H7 (cell line): ENCODE measurements at places on chromosomes 3 and 15. TPM values are rescaled to one million over a fixed set of nuclear protein-coding genes. Genes with fewer than 3 reads are reported as not detected.

DNA sequence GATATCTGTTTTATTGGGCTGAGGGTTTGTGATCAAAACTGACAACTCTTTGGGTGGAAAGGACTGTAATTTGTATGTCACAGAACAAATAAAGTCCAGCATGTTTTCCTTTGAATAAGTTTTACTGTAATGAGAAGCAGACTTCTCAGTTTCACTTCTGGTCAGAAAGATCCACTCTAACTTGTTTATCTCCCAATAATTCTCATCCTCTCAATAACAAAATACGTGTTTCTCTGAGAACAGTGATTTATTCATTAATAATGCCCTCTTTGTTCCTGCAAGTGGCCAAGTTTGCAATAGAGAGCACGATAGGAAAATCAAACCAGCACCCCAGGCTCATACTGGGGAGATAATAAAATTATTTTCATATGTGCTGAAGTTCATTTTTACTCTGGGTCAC is 190.6 kb downstream of the CNTN3 start:
- DNase-seq = no peak

- DNase-seq = no peak
Measured at GRCh38 chr3:102936511-102937045, 501.8 kb downstream of the ZPLD1 start.

DNA sequence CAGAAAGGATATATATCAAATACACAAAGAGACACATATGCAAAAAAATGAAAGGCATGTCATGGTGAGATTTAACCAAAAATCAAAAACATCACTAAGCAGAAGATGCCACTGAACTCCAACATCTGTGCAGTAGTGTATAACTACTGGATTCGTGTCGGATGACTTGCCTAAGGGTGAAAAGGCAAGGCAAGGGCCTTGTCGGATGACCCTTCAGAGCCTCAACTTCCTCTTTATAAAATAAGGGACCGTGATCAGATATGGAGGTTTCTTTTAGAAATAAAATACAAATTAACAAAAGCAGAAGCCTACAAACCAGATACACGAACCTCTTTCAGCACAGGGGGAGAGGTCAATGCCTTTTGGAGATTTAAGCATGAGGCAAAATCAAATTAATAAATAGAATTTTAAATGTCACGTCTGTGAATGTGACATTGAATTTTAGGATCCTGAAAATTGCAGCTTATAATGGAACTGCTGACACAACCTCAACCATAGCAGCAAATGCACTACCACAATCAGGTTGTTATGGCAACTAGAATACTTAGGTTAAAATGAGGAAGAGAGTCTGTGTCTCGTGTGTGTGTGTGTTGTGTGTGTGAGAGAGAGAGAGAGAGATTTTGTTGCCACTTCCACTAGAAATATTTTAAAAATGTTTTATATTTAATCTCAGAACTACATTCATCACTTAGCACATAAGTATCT is 8.3 kb upstream of the CHRM5 start:
- no peak for DNase-seq

DNA sequence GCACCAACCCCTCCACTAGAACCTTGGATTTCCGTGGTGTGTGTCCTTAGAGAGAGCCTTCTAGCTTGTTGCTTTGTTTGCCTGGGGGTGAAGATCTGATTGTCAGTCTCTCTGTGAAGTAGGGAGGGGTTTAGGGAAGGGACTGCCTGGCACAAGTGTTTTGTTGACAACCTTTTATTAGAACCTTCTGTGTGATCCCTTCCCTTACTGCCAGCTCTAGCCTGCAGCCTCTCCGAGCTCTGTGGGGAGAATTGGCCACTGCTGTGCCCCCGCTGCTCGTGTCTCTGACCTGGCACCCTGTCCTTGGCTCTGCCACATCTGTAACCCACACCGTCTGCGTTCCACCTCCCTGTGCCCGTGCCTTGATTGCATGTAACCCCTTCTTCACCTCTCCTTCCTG is 30.9 kb upstream of the PCSK6 start:
- DNase-seq = peak; percentile 2

DNA sequence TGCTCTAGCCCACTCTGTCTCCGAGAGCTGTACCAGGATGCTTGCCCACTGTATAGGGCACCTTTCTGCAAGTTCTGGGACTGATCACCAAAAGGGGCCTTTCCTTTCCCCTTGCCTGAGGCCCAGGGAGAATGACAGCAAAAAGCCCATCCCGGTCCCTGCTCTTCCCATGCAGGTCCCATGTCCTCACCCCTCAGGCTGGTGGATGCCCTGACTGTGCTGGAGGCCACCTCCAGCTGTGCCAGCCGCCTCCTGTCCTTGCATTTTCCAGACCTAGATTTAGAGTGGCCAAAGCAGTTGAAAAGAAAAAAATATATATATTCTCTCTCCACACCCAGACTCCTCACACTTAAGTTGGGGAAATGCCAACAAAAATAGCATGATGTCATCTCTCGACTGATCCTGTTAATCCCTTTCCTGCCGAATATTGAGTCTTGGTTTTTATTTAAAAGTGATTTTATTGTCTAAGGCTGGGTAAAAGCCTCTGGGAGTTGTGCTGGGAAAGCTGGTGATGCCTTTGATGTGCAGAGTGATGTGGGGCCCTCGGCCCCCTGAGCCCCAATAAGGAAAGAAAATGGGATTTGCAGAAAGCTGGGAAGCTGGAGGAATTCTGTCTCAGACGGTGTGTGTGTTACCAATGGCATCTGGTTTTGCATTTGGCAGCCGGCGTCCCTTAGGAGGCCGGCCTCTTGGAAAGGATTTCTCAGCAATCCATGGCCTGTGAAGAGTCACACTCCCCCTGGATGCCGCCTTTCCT is 29.3 kb upstream of the TPM1 start:
- no peak for DNase-seq

DNA sequence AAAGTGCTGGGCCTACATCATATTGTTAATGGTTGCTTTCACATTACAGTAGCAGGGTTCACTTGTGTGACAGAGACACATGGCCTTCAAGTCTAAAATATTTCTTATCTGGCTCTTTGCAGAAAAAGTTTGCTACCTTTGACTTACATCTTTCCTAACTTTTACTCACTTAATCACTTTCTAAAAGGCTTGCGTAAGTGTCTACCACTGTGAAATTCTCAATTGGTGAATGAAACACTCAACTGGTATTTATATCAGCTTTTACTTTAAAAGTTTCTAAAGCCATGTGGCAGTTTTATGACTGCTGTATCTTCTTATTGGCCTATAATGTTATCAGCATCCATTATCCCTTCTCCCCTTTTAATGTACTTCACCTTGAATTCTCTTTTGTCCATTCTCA is 554.5 kb downstream of the ZIC1 start:
- DNase-seq = no peak

DNA sequence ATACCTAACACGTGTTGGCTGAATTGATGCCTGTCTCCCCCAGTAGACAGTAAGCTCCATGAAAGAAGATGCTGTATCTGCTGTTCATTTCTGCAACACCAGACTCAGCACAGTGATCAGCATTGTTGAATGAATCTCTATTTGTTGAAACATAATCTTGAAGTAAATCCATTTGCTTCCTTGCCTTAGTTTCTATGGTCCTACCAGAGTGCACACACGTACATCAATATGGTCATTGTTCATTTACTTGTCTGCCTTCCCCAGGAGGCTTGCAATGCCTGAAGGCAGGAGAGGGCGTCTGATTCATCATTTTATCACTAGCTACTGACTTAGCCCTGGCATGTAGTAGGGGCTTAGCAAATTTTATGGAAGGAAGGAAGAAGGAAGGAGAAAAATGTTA is 19.2 kb downstream of the RBP2 start:
- DNase-seq = no peak

The NOX5 gene
- not detected in 2 replicates for total RNA-seq

The CAPN3 gene
- not detected in 2 replicates for total RNA-seq

DNA sequence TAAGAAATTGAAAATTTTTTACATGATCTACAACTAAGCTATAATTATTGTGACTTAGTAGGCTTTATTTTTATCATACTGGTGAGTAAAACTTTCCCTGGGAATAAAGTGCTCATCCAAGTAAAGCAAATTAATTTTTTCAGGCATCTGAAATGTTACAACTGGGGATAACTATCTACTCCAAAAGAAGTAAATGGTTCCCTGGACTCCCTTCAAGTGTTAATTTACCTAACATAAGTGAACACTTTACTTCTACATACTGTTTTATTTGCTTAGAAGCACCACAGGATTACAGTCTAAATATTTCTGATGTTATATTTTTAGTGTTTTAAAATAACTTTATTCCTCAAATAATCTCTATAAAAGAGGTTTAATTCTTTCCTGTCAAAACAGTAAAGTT is 57.8 kb downstream of the IFT57 start:
- DNase-seq = no peak

GRCh38 chr15:36689012-36689321 is 109.5 kb downstream of the CDIN1 start:
- DNase-seq = no peak

The SKIL gene
- 102 and 165 TPM in 2 replicates for total RNA-seq
